Activated CD4-positive, CD25-positive, alpha-beta regulatory T cell treated with anti-CD3 and anti-CD28 coated beads, Interleukin-2, amount 50 U/mL, for 72 hours (primary cell): ENCODE measurements at places on chromosomes 1 and 21.
A peak's percentile ranks its signal among the peaks of the same experiment; 100 is the strongest.

DNA sequence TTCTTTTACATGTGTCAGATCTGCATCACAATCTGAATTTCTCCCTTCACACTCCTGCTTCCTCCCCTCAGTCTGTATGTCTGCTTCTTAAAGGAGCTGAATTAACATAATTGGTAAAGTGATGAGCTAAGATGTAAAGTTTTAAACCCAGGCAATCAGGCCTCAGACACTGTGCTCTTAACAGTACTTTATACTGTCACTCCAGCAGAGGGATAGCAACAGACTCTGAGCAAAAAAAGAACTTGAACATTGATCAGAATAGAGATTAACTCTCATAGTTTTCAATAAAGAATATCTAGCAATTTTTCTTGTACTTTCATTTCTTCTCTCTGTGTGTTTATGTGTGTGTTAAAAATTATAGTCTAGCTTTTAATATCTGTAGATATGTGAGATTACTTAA is 110.3 kb downstream of the DUSP10 start:
- DNase-seq: no peak

DNA sequence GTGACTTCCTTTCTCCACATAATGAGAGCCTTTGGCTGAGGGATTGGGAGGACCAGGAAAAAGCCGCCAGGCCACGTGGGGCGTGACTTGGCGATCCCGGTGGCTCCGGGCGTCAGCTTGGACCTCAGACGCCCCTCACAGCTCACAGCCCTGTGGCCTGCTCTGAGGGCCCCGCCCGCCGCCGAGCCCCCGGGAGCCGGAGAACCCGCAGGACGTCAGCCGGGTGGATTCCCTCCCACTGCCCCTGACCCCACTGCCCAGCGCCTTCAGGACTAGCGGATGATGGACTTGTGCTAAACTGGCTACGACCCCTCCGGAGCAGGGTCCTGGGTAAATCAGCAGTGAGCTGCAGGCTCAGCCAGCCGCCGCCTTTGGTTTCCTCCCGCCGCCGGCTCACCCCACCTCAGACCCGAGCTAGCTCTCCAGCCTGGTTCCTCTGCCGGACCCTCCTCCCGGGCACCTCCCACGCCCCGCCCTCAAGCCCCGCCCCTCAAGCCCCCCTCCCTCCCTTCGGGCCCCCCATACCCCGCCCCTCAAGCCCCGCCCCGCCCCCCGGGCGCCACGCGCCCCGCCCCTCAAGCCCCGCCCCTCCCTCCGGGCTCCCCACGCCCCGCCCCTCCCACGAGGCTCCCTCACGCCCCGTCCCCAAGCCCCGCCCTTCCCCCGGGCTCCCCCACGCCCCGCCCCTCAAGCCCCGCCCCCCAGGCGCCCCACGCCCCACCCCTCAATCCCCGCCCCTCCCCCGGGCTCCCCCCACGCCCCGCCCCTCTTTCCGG is 10.0 kb upstream of the FAAP20 start:
- no peak for DNase-seq

- DNase-seq: no peak
These were observed 7.1 kb upstream of the CAPN2 start for GRCh38 chr1:223704921-223705878.

DNA sequence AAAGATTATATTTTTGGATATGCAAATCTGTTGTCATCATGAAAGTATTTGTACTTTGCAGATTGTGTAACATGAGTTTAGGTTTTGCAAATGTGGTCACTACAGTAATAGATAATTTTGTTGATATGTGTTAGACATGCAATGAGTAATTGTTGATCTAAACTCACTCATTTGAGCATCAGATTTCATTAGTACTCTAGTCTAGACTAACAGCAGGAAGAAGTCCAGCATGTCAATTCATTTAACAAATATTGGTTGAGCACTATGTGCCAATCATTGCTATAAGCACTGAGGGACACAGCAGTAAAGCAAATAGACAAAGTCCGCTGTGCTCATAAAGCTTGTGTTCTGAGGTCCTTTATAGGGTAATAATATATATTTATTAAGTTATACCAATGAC is 350.0 kb downstream of the USP25 start:
- no peak for DNase-seq

DNA sequence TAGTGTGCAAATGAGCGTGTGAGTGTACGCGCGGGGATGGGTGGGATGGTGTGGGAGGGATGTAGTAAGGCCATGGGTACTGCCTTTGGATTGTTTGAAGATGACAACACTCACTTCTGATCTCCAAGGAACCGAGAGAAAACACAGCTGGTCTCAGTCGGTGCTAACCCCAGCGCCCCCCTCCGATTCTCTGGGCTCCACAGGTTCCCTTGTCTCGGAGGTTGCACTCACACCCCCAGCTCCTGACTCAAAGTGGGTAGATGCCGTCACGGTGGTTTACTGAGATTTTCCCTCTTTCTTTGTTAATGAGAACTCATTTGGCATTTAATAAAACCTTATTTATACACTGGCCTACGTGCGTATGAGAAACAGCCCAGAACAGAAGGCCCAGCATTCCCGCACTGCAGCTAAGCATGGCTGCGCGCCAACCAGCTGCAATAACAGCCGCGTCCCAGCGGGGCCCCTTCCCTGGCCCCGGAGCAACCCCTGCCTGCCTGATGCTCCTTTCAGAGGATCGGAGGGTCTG is 25.8 kb downstream of the ABCA4 start:
- DNase-seq: no peak

DNA sequence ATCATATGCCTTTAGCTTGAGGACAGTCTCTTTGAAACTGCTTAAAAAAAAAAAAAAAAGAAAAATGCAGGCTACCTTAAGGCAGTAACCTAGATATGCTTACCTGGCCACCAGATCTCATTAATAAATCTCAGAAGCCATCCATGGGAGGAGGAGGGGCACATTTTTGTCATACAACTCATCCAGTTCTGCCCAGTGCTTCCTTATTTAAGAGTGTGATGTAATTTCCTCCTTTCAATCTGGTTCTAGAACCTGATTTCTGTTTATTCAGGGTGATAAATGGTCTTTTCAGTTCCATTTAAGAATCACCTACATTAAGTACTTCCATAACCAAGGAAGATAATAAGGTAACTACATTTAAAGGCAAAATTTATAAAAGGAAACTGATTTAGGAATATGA is 6.1 kb downstream of the ERRFI1 start:
- no peak for DNase-seq

DNA sequence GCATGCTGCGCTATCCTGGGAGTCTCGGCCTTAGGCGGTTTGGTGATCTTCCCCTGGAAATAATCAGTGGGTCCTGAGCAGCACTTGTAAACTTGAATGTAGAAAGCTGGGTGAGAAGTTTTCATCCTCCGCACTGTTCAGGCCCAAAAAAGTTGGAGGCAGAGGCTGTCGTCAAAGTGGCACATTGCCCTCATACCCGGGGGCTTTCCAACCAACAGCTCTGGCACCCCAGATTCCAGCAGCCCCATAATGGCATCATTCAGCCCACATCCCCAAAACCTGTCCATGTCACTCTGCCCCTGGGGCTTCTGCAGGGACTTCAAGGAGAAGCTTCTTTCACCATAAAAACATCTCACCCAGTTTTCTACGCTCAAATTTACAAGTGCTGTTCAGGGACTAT is 59.3 kb downstream of the TOR1AIP2 start:
- DNase-seq: peak; percentile 1

DNA sequence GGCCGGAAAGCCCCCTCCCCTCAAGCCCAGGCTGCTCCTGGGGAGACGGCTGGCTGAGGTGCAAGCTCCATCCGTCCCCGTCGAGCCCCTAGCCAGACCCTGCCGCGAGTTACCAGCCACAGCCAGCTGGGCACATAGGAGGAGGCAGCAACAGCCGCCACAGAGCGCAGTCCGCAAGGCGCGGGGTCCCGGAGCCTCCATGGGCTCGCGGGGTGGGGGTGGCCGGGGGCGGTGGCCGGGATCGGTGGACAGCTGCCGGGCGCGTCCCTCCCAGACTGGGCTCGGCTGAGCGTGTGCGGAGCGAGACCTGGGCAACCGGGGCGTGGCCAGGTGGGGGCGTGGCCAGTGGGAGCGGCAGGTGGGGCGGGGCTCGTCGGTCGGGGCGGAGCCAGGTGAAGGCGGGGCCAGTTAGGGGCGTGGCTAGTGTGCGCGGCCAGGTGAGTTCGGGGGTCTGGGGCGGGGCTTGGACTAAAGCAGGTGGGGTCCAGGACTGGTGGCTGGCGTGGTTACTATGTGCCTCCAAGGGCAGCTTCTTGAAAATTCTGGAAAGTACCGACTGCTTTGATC is at the start of gene CD164L2:
Gene CD164L2, minus strand, starts transcription at position 295 of the 567 bp plus-strand sequence. Its CDS starts 94 bp downstream, at position 201.
- DNase-seq: peak; percentile 66

DNA sequence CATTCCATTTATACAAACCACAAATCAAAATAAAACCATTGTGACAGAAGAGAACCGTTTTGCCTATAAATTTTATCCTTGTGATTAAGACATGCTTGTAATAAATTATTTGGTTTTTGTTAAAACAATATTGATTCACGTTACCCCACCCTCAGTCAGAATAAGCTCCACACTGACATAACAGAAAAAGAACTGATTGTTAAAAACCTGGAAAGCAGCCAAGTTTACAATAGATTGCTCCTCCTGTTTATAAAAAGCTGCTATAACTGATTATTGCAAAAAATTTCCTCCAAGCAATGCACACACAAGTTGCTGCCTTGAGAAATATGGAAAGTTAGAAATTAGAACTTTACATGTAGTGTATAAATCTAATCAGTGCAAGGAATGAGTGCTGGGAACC is 263.5 kb downstream of the SETD4 start:
- no peak for DNase-seq

- DNase-seq: no peak
These were observed 1.3 kb downstream of the PUM1 start for GRCh38 chr1:31064111-31064717.

DNA sequence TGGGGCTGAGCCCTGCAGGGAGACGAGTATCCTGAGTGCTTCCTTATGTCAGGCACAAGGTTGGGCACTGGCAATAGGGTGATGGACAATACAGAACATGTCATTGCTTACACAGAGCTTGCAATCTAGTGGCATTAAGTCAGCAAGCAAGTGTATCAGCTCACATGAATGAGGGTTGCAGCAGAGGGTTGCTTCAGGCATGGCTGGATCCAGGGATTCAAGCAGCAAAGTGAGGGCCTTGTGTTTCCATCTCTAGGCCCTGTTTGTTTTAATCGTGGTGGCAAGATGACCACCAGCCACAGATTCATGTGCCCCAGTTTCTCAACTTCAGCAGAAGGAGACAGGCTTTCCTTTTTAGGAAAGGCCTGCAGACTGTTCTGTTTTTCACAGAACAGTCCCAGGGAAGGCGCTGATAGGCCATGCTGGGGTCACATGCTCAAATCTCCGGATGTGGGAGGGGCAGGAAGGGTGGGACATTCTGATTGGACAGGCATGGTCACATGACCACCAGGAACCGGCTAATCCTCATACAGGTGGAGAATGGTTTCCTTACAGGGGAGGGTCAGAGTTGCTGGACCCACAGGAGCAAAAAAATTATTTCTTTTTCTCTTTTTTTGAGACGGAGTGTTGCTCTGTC is 14.4 kb downstream of the PLOD1 start:
- peak; percentile 71 for DNase-seq

DNA sequence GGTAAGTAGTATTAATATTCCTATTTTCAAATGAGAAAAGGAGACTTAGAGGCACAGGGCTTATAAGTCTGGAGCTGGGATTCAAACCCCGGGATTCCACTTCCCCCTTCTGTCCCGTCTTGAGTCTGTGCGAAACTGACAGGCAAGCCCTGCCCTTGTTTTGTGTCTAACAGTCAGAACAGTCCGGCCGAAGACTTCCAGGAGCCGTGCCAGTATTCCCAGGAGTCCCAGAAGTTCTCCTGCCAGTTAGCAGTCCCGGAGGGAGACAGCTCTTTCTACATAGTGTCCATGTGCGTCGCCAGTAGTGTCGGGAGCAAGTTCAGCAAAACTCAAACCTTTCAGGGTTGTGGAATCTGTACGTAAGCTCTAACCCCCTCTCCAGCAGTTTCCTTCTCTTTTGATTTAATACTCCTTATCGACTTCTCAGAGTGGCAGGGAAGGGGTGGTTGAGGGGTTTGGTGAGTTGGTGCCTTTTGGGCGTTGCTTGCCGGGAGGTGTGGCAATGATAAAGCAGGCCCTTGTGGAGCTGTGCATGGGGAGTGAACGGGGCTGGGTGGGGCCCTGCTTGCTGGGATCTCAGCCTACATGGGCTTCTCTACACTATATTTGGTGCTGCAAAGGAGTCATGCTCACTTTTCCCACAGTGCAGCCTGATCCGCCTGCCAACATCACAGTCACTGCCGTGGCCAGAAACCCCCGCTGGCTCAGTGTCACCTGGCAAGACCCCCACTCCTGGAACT is 29.4 kb downstream of the IL6R start:
- no peak for DNase-seq

DNA sequence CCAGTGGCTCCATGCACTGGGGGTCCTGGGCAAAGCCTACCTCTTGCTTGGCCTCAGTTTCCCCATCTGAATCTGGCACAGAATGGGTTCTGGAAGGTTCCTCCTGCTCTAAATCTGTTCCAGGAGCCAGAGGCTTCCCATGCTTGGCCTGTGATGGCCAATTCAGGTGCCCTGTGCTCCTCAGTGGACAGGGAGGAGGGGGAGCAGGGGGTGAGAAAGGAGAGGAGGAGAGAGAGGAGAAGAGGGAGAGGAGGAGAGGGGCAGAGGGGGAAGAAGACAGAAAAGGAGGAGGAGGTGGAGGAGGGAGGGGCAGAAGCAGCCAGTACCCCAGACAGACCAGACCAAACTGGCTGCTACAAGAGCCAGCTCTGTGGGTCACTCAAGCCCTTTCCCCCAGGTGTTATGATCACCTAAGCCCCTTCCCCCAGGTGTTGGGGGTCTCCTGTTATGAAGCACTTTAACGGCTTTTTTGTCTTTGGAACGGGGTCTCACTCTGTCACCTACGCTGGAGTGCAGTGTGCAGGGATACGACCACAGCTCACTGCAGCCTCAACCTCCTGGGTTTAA is 43.7 kb downstream of the TRIM11 start:
- DNase-seq: no peak

- no peak for DNase-seq
These were observed 219.6 kb upstream of the BEND5 start for GRCh38 chr1:48996311-48996710.

- DNase-seq: peak; percentile 65
These were observed 78.1 kb downstream of the IER5 start for GRCh38 chr1:181166377-181167196.

DNA sequence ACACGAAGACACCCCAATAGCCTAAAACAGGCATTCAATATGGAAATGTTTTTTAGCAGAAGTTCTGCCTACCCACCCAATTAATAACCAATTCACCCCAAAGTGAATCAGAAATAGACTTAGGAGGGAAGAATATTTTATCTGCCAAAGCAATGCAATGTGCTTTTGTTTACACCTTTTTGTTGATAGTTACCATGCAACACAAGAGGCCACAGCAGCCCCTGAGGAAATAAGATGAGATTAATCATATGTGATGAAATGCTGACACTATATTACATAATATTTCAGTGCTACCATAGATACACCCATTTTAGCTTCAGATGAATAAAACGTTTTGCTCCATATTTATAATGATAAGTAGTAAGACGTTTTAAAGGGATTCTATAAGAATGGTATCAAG is 60.9 kb upstream of the RGS2 start:
- no peak for DNase-seq

DNA sequence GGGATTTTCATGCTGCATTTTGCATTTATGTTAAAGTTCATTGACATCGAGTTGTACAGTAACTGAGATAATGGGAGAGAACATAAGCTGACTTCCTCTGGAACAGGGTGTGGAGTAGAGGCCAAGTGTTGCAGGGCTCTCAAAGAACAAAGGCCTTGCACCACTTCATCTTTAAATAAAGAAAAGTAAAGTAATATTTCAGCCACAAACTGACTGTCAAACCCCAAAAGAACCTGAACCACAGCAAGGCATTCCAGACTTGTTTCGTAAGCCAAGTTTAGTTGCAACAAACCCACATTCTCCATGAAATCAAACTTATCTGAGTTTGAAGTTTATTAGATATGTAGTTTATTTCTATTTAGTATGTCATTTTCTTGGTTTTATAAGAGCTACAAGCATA is 19.1 kb upstream of the HMGCS2 start:
- DNase-seq: no peak
